Activated naive CD4-positive, alpha-beta T cell treated with anti-CD3 and anti-CD28 coated beads, Interleukin-2, amount 10 ng/mL, durations not matched to agents 7 days and 5 days (primary cell): ENCODE measurements at places on chromosomes 5 and 9.
A peak's percentile ranks its signal among the peaks of the same experiment; 100 is the strongest.

DNA sequence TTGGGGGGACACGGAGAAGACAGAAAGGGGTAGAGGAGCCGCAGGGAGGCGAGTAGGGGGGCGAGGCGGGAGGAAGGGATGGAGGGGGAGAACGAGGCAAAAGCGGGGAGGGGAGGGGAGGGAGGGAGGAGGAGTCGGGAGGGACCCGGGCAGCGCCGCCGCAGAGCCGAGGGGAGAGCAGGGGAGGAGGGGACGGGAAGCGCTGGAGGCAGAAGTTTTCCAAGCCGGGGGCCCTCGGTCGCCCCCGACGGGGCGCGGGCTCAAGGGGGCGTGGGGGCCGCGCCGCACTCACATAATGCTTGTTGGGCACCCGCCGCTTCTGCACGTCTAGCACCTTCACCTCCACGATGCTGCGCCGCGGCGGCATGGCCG lies 353 bp downstream of the SH3PXD2B start:
- DNase-seq = no peak

DNA sequence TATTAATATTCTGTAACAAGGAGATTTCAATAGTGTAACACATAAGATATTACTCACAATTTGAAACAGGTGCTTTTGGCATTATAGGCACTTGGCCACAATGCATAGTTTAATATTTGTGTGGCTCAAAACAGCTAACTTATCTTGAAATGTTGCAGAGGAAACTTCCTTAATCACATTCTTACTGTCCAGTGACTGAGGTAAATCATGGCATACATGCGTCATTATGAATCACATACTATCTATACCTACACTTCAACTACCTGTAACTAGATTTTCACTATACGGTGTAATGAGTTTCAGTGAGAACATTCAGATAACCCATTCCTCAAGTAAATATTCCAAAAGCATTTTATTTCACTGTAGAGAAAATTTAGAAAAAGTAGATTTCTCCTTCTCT lies 218.8 kb downstream of the PDE4D start:
- no peak for DNase-seq

GRCh38 chr5:169716287-169716686 lies 79.2 kb downstream of the DOCK2 start:
- no peak for DNase-seq

GRCh38 chr9:137423514-137424291 lies 510 bp downstream of the NOXA1 start:
- no peak for DNase-seq

DNA sequence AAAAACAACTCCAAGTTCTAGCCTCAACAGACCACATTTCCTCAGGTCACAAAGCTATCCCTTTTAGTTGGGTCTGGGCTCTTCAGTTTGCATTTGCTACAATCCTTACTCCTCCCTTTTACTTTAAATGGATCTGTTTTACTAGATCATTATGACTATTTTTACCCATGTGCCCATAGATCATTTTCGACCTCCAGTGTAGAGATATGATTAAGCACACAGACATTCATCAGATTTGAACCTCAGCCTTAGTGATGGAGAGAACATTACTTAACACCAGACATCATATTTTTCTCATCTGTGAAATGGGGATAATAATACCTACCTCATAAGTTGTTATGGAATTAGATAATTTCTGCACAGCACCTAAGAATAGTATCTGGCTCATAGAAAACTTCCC lies 141.9 kb downstream of the NPR3 start:
- no peak for DNase-seq

- DNase-seq = no peak
Observed at GRCh38 chr5:77633207-77633675, 5.3 kb downstream of the OTP start.

DNA sequence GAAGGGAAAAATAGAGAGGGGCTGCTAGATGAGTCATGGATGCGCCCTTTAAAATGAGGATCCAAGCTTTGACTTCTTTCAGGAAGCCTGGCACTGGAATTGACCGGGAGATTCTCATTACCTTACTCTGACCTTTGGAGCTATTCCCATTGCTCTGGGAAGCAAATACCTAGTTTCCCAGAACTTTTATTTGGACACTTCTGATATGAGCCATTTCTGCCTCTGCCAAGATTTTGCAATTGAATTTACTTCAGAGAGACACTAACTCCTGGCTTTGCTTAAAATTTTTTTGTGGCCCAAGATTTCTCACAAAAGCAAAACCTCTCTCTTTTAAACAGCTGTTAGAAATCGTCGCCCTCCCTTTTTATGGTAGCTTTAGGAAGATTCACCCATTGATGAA lies 15.7 kb upstream of the AGXT2 start:
- DNase-seq = no peak

- DNase-seq = no peak
Observed at GRCh38 chr9:121976751-121977150, 116.4 kb downstream of the TTLL11 start.

DNA sequence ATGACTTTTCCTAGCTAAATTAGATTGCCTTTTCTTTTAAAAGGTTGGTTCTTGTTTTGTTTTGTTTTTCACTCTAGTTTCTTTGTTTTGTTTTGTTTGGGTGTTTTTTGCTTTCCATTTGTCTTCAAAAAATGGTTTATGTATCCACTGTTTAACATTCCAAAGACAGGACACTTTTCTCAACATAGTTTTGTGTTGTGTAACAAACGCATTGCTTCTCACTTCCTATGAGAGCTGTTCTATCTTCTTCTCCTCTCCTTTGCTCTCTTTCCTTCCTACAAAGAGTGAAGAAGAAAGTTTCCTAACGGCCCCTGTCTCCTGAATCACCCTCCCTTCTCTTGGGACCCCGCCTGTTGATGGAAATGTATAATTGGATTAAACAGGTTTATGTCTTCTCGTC lies 539.7 kb downstream of the ACTL7B start:
- no peak for DNase-seq

- no peak for DNase-seq
Observed at GRCh38 chr9:127323393-127323792, 58.8 kb downstream of the GARNL3 start.

DNA sequence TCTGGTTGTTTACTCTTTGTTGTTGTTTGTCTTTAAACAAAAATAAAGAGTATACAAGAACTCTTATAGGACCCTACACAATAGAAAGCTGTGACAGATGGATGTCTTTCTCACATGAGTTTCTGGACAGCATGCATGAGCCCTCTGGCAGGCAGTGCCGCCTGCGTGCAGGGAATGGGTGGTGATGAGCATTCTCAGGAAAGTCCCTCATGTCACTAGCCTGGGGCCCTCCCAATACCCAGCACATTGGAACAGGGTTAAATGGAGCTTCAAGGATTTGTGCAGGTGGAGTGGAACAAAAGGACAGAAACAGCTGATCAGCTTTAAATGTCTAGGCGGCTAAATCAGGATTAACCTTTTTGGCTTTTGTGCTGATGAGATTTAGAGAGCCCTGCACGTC lies 181.0 kb upstream of the CD180 start:
- no peak for DNase-seq

- DNase-seq = peak; percentile 70
Observed at GRCh38 chr5:68287976-68288706, 72.6 kb downstream of the PIK3R1 start.

DNA sequence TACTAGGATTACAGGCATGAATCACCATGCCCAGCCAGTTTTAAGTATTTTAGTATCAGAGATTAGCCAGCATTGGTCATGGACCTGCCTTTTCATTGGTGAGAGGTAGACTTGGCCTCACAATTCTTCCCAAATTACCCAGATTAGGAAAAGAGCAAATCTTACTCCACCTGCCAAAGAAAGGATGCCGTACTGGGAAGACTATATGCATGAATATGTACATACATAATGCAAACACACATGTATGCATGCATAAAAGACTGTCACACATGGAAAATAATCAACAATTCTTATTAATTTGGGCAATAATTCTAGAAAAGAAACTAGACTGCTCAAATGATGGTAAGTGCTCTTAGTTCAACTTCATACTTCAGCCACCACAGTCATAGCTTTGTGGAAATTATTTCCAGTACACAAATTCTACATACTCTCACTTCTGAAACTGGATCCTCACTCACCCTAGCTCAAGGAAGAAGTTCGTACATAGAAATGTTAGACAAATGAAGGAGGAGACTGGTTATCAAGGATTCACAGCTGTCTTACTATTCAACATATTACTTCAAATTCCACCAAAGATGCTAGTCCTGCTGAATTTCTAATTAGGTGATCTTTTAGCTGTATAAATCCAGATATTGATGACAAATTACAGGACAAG lies 73.7 kb downstream of the MINAR2 start:
- no peak for DNase-seq

- DNase-seq = no peak
Observed at GRCh38 chr9:121288673-121289025, 20.7 kb downstream of the GSN start.
